ENCODE measurements at places on chromosomes 11 and 22.
A peak's percentile ranks its signal among the peaks of the same experiment; 100 is the strongest.

DNA sequence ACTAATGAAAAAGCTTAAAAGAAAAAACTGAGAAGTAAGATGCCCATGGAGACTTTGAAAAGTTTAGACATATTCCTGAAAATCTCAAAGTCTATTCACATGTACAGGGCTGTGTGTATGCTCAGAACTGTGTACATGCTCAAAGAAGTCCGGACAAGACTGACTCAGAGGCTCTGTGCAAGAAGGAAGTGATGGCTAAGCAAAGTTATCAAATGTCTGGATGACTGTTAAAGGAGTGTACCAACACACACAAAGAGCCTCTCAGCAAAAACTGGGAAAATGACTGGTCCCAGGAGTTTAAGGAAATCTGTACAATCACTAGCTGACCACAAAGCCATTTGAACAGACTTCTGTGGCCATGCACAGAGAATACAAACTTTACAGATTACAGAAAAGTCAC lies 33.1 kb upstream of the ARHGAP32 start:
- DNase-seq = no peak

- no peak for DNase-seq
Measured at GRCh38 chr11:88100151-88100550, 75.1 kb downstream of the RAB38 start.

GRCh38 chr11:80987171-80987570 lies 1546.3 kb upstream of the TENM4 start:
- no peak for DNase-seq

- no peak for DNase-seq
Measured at GRCh38 chr11:67057205-67057672, 592 bp downstream of the RHOD start.

GRCh38 chr11:129731316-129731715 lies 84.3 kb upstream of the TMEM45B start:
- DNase-seq = no peak

- no peak for DNase-seq
Measured at GRCh38 chr11:78251083-78251775, 62.5 kb downstream of the USP35 start.

GRCh38 chr22:36065775-36066544 lies 37.3 kb upstream of the RBFOX2 start:
- DNase-seq = peak; percentile 93

- no peak for DNase-seq
Measured at GRCh38 chr22:43008921-43009320, 6.0 kb downstream of the PACSIN2 start.

DNA sequence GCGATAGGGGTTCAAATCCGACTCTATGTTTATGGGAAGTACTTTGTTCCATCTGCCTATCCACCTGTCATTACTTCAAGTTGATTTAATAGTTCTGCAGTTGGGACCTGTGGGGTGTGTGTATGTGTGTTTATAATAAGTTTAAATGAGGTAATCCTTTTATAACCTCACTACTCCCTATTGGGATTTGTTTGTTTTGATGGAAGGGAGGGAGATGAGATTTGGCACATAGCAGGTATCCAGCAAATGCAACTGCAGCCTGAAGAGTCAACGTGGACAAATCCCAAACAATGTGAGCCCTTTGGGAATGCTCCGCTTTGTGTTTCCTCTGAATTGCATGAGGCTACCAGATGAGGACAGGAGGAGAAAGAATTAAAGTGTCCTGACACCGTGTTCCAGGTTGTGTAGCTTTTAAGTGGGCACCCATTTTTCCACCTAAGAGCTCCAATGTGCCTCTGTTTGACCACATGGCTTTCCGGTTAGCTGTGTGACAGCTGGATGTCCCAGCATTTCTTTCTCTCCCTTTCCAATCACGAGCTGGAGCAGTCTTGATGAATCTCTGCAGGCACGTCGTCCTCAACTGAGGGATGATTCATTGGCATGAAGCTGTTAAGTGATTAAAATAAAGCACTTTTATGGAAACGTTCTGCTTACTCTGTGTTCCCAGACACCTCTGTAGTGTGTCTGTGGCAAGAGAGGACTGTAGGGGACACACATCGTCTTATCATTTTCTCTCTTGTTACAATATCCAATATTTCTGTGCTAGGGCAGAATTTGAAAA lies 610.7 kb downstream of the NTM start:
- no peak for DNase-seq

GRCh38 chr11:8267280-8267679 lies 3.6 kb upstream of the LMO1 start:
- DNase-seq = no peak

- no peak for DNase-seq
Measured at GRCh38 chr22:25497181-25497641, 67.3 kb upstream of the GRK3 start.

- no peak for DNase-seq
Measured at GRCh38 chr22:47878460-47878859, 1116.0 kb downstream of the TBC1D22A start.

DNA sequence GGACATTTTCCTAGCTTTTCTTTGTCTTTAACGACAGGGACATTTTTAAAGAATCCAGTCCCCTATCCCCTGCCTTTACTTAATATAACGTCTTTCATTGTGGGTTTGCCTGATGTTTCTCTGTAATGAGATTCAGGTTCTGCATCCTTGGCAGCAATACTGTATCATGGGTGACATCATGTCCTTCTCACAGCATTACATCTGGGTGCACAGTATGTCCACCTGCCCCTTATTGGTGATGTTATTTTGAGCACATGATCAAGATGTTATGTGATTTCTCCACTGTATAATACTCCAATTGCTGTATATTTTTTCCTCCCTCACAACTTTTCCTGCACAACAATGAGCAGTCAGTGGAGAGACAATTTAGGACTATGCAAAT lies 9.7 kb upstream of the STK33 start:
- DNase-seq = no peak

GRCh38 chr11:102757823-102758549 lies 22.4 kb downstream of the MMP10 start:
- no peak for DNase-seq

GRCh38 chr22:17537155-17537554 lies 26.1 kb upstream of the SLC25A18 start:
- DNase-seq = no peak

DNA sequence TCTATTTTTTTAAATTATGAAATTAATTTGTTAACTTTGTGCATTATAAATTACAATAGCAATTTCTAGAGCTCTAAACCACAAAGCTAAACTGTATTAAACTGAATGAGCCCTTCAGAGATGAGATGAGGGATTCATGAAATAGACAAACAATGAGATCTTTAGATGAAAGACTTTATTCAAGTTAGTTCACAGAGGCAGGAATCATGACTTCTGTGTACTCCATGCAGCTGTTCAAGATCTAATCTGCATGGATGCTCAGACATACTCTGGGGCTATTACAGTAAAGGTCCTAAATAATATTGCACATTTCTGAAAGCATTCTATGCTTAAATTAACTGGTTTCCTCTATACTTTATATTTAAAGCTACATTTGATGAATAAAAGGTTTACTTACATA lies 122.7 kb downstream of the FCHSD2 start:
- DNase-seq = no peak

DNA sequence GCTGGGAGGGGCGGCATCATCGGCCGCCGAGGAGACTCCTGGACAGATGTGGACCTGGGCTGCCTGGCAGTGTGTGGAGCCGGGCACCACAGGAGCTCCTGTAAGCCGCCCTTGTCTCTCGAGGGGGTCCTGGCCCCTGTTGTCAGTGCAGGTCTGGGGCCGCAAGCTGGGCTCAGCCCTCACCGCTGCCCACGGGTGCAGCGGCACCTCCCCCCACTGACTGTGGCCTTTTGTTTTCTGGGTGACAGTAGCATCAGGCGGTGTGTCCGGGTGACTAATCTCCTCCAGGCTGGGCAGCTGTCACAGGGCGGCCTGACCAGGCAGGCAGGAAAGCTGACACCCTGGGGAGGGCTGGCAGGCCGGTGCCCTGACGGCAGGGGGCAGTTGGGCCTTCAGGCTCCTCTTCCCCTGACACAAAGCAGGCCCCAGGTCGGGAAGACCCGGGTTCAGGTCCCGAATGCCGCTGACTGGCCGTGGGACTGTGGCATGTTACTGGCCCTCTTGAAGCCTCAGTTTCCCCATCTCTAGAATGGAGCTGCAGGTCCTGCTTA lies 16.3 kb downstream of the DGKZ start:
- no peak for DNase-seq

DNA sequence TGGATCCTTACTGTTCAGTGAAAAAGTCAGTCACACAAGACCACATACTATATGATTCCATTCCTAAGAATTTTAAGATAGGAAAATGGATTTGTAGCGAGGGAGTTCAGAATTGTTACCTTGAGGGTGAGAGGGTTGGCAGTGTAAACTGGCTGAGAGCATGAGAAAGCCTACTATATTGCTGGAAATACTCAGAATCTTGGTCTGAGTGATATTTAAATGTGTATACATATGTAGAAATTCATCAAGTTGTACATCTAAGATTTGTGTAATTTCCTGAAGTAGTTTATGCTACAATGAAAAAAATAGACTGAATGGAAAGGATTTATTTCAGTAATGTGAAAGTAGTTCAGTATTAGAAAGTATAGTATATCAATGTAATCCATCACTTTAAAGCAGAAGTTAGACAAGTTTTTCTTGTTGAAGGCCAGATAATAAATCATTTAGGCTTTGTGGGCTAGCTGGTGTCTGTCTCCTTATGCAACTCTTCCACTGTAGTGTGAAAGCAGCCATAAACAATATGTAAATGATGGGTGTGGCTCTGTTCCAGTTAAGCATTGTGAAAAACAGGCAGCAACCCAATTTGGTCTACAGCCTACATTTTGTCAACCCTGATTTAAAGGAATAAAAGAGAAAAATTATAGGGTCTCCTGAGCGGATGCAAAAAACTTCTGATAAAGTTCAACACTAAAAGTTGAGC lies 127.2 kb upstream of the THY1 start:
- no peak for DNase-seq

DNA sequence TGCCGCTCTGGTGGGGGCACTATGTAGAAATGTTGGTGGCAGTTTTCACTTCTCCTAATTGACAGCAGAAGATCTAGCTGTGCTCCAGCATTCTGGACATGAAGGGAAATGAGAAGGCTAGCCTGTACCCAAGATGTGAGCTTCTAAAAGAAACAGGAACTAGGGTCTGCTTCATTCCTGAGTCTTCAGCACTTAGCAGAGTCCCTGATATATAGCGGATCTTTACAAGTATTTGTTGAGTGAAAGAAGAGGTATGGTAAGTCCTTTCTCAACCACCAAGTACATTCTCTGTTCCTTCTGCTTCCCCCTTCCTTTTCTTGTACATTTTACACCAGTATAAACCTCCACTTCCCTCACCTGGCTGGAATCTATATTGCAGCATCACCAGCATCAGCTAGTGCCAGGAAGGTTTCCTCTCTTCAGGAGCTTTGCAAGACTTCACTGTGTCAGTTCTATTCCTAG lies 408.3 kb upstream of the CADM1 start:
- DNase-seq = no peak

DNA sequence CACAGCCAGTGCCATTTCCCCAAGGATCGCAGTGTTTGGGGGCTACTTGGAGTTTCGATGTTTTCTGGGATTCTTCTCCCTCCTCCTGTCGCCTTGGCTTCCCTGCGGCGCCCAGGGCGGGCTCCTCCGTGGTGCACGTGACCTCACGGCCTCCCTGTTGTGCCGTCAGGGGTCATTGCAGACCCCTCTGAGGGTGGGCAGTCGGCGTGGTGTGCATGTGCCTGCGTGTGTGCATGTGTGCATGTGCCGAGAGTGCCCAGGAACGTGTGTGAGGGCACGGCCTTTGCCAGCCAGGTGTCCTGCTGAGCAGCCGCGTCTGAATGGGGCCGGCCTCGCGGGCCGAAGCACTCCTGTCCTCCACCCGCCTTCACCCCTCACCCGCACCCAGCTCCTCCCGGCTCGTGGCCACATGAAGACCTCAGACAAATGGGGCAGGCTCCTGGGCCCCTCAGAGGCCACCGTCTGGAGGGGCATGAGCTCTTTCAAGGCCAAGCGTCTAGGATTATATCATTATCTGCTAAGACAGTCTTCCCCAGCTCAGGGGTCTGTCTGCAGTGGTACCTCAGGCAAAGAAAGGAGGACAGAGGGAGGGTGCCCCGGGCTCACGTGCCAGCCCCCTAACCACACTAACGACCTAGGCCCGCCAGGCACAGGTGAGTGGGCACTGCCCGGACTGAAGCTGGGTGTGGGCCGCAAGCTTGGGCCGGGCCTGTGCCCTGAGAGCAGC lies 9.4 kb upstream of the MRPL23 start:
- peak; percentile 50 for DNase-seq

GRCh38 chr11:75325713-75326438 lies 25.6 kb downstream of the ARRB1 start:
- DNase-seq = no peak

- DNase-seq = no peak
Measured at GRCh38 chr11:35600331-35600838, 17.9 kb upstream of the FJX1 start.

DNA sequence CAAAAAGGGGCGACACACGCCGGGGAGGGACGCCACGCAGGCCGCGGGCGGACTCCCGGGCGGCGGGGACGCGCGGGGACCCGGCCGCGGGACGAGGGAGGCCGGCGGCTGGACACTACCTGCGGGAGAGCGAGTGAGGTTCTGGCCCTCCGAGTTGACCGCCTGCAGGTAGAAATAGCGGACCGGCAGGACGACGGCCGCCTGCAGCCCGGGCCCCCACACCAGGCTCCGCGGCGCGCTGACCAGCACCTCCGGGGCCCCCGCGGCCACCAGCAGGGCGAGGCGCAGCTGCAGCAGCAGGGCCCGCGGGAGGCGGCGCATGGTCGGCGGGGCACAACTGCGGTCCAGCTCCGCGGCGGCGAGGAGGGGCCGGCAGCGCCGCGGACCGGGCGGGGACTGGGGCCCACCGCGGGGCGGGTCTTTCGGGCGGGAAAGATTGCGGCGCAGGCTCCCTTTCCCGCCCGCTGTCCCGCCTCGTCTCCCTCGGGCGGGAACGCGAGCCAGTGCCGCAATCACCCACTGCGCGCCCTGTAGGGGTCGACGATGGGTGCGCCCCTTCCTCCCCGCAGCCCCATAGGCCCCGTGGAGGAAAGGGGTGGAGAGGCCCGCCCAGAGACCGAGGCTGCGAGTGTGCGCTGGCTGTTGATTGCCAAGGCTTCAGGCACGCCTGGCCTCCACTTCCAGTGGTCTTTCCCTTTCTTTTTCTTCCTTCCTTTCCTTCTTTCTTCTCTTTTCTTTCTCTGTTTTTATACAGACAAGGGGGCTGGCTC lies at the start of gene POGLUT3:
Gene POGLUT3, minus strand, starts transcription at position 339 of the 770 bp plus-strand sequence. Its CDS starts 18 bp downstream, at position 321.
- DNase-seq = peak; percentile 78

DNA sequence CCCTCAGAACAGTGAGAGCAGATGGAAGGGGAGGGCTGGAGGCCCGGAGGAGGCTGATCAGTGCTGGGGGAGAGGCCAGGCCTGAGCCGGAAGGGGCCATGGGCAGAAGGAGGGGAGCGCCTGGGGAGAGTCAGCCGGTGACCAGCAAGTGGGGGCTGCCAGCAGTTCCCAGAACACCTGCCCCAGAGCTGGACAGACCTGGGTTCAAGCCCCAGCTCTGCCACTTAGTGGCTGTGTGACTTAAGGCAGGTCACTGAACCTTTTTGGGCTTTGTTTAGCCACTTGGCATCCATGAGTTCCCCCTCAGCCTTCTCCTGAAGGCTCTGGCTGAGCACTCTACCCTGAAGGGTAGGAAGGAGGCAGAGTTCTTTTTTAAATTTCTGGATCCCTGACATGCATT lies 17.4 kb downstream of the WNT11 start:
- DNase-seq = no peak
